ENCODE measurements at places on chromosomes 5 and 9. TPM values are rescaled to one million over a fixed set of nuclear protein-coding genes. Genes with fewer than 3 reads are reported as not detected.

- no peaks in the 10 kb centered on the region for H3K36me3 ChIP-seq
- H3K27ac ChIP-seq, result no peak overlapping the region
- no peaks in the 10 kb centered on the region for H3K27me3 ChIP-seq
- H3K4me3 ChIP-seq, result no peak overlapping the region
- DNase-seq, result peak; percentile 46
Observed at GRCh38 chr9:117757561-117758190, 53.5 kb downstream of the TLR4 start.

Gene SLC46A2
- not detected for total RNA-seq

Gene NRG2
- 1.3 TPM for total RNA-seq

Gene PPIC
- total RNA-seq, result 71.1 TPM

DNA sequence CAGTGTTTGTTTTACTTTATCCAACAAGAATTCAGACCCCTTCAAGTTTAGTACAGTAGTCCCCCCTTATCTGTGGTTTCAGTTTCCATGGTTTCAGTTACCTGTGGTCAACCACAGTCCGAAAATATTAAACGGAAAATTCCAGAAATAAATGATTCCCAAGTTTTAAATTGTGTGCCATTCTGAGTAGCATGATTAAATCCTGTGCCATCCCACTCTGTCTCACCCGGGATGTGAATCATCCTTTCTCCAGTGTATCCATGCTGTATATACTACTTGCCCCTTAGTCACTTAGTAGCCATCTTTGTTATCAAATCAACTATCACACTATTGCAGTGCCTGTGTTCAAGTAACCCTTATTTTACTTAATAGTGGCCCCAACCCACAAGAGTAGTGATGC, 153.8 kb upstream of the RASA1 start:
- no peak overlapping the region for H3K4me3 ChIP-seq
- no peak overlapping the region for H3K27ac ChIP-seq
- no peaks in the 10 kb centered on the region for H3K36me3 ChIP-seq
- no peak for DNase-seq
- H3K4me1 ChIP-seq, result no peaks in the 10 kb centered on the region
- no peaks in the 10 kb centered on the region for H3K27me3 ChIP-seq

- no peak overlapping the region for H3K4me3 ChIP-seq
- H3K27ac ChIP-seq, result no peak overlapping the region
- H3K27me3 ChIP-seq, result no peaks in the 10 kb centered on the region
- DNase-seq, result no peak
- no peaks in the 10 kb centered on the region for H3K36me3 ChIP-seq
- no peaks in the 10 kb centered on the region for H3K4me1 ChIP-seq
Observed at GRCh38 chr5:3355126-3355525, 240.5 kb upstream of the IRX1 start.

- peaks cover 5% of the 10 kb centered on the region for H3K4me1 ChIP-seq
- H3K27ac ChIP-seq, result no peak overlapping the region
- H3K4me3 ChIP-seq, result no peak overlapping the region
- no peaks in the 10 kb centered on the region for H3K27me3 ChIP-seq
Observed at GRCh38 chr5:89471541-89471940, 588.6 kb upstream of the MEF2C start.

DNA sequence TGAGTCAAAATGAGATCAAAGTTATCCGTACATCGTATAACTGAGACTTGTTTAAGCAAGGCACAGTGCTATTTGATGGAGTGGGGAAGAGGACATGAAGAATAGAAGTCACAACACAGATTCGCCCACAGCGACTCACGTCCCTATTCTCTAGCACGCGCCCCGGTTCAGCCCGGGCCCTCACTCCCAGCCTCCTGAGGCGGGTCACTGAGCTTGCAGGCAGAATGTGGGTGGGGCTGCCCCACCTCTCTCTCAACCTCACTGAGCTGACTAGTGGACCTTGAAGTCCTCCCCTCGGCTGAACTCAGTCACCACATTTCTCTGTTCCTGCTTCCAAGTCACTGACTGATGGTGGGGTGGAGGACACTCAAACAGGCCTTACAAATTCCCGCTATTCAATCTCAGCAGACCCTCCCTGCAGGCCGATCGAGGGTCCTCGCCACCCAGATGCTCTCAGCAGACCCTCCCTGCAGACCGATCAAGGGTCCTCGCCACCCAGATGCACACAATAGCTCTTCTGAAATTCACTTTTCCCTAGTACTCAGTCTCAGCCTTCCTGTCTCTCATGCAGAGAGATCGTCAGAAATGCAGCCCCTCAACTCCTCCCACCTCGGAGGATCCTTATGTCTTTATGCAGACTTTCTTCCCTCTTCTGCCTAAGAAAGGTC, 12.9 kb downstream of the GLDC start:
- H3K4me1 ChIP-seq, result no peaks in the 10 kb centered on the region
- H3K27ac ChIP-seq, result no peak overlapping the region
- H3K4me3 ChIP-seq, result no peak overlapping the region

DNA sequence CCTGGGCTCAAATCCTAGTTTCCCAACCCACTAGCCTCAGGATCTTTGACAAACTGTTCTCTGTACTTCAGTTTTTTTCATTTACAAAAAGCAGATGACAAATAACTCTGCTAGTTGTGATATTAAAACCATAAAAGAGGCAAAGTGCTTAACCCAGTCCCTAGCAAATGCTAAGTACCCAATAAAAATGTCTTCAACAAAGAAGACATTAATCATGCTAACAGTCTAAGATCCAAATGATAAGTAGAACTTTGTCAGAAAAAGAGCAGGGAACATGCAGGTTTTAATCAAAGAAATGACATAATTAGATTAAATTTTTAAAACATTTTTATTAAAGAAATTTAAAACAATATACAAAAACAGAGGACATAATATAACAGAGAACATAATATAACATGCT, 203.0 kb upstream of the ADRA1B start:
- no peak overlapping the region for H3K27ac ChIP-seq
- no peak for DNase-seq
- no peak overlapping the region for H3K4me3 ChIP-seq

DNA sequence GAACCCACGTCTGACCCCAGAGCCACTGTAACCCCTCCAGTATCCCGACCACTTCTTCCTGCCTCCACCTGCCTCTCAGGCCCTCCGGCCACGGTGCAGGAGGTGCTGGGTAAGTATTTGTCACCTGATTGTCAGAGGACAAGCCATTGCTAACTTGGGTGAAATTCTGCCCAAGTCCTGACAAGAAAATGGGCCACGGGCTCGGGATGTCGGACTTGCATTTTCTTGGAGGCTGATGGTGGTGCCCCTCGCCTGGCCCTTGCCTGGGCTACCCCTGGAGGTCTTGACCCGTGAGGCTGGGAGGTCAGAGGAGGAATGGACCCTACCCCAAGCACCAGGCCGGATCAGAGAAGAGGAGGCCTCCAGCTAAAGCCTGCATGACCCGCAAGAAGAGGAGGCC, 149.7 kb upstream of the COL5A1 start:
- H3K36me3 ChIP-seq, result no peaks in the 10 kb centered on the region
- no peak overlapping the region for H3K4me3 ChIP-seq
- no peak overlapping the region for H3K27ac ChIP-seq
- peak; percentile 62 for DNase-seq
- no peaks in the 10 kb centered on the region for H3K4me1 ChIP-seq

DNA sequence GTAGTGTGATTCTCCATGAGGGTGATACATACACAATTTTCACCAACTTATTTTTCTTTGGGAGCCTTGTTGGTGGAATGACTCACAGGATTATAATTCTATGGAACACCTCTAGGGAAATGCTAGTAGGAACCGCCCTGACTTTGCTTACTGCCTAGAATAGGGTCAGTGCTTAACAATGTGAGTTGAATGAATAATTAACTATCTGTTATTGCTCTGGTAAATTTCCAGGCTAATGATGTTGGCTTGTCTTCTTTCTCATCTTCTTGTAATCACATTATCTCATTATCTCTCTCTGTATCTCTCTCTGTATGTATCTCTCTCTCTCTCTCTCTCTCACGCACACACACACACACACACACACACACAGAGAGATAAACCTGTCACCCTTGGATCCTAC, 291.1 kb downstream of the TRIM32 start:
- no peak overlapping the region for H3K27ac ChIP-seq
- H3K36me3 ChIP-seq, result no peaks in the 10 kb centered on the region
- H3K4me3 ChIP-seq, result no peak overlapping the region
- H3K4me1 ChIP-seq, result no peaks in the 10 kb centered on the region
- no peak for DNase-seq

DNA sequence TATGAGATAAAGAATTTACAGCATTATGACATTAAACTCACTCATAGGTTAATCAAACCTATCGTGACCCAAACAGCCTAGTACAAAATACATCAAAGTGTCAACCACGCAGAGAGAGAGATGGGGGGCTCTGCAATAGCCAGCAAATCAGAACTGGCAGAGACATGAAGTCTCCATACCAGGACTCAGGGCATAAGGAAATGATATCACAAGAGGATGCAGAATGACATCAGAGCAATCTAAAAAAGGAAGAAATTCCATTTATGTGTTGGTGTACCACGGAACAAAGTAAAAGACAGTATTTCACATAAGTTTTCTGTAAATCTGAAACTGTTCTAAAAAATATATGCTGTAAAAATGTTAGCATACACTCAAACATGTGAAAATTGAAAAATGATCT, 24.6 kb downstream of the BICD2 start:
- no peak overlapping the region for H3K4me3 ChIP-seq
- no peak for DNase-seq
- H3K4me1 ChIP-seq, result peaks cover 3% of the 10 kb centered on the region

GRCh38 chr9:3001311-3001710, 157.4 kb upstream of the PUM3 start:
- H3K27me3 ChIP-seq, result no peaks in the 10 kb centered on the region
- no peak for DNase-seq
- no peak overlapping the region for H3K4me3 ChIP-seq
- no peaks in the 10 kb centered on the region for H3K4me1 ChIP-seq

DNA sequence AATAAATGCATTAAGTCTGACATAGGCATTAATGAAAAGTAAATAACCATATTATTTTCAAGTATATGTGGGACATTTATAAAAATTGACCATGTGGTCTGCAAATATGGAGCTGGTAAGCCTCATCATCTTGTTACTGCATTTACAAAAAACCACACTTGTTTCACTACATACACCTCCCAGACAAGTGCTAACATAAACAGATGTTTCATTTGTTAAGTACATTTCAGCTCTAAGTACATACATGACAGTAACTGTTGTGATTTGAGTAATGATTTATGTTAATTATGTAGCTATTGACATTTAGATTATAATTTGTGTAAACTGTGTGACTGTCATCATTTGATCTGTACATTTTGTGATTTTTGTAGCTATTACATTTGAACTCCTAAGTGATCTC, 13.9 kb downstream of the IDNK start:
- H3K36me3 ChIP-seq, result no peaks in the 10 kb centered on the region
- H3K27me3 ChIP-seq, result no peaks in the 10 kb centered on the region
- no peak overlapping the region for H3K4me3 ChIP-seq
- H3K4me1 ChIP-seq, result no peaks in the 10 kb centered on the region
- no peak for DNase-seq

Gene MZB1
- 3.9 TPM for total RNA-seq

GRCh38 chr9:3434594-3434993, 91.2 kb downstream of the RFX3 start:
- no peak overlapping the region for H3K27ac ChIP-seq
- no peak for DNase-seq
- no peak overlapping the region for H3K4me3 ChIP-seq
- H3K27me3 ChIP-seq, result no peaks in the 10 kb centered on the region
- no peaks in the 10 kb centered on the region for H3K36me3 ChIP-seq

DNA sequence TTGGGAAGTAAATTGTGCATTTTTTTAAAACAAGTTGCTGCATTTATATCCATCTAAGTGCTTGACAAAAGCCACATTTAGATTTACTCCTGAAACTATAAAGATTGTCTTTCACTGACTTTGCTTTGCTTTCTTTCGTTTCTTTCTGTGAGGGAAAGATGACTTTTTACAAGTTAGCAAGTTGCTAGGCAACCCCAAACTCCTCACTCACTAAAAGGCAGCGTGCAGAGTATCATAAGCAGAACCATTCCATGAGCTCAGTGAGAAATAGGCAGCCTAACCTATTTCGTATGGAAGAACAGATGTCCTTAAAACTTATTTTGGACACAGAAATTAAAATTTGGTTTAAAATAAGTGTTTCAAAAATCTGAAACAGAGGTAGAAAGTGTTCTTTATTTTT, 29.0 kb downstream of the KLF9 start:
- no peaks in the 10 kb centered on the region for H3K27me3 ChIP-seq
- no peak overlapping the region for H3K4me3 ChIP-seq
- no peak overlapping the region for H3K27ac ChIP-seq
- no peak for DNase-seq
- peaks cover 8% of the 10 kb centered on the region for H3K4me1 ChIP-seq

DNA sequence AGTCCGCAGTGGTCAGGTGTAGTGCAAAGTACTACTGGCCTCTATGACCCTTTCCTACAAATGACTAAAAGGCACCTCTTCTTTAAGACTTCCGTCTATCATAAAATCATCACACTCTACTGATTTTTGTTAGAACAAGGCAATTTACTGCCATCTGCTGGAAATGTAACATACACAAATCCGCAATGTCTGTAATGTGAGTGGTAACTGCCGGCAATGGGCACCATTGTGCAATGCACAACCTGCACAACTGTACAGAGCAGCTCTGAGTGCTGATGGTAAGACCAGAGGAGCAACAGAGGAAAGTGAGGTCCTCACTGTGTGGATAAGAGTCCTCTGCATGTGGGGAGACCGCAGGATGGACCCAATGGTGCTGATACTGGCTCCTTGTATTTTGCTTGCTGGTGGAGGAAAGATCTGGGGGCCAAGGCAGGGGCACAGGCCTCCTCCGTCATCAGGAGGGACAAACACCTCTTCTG, 103.7 kb downstream of the ATPSCKMT start:
- H3K4me1 ChIP-seq, result no peaks in the 10 kb centered on the region
- H3K36me3 ChIP-seq, result no peaks in the 10 kb centered on the region
- H3K27ac ChIP-seq, result no peak overlapping the region
- H3K27me3 ChIP-seq, result no peaks in the 10 kb centered on the region
- DNase-seq, result no peak
- no peak overlapping the region for H3K4me3 ChIP-seq

Gene PHF2
- 32.4 TPM for total RNA-seq

Gene TYRP1
- 1.1 TPM for total RNA-seq

Measured in aorta (tissue), 5 donors.